Skin of body (tissue), 3 donors: ENCODE measurements at places on chromosomes 5 and 9. TPM values are rescaled to one million over a fixed set of nuclear protein-coding genes. Genes with fewer than 3 reads are reported as not detected.

SOHLH1 gene
- not detected for total RNA-seq

GFI1B gene
- total RNA-seq, result 0.59 TPM

C5 gene
- total RNA-seq, result 10.3 TPM

ELOVL7 gene
- total RNA-seq, result 12.9 TPM

CNTFR gene
- 7.5 TPM for total RNA-seq

TRPM3 gene
- total RNA-seq, result 2.3 TPM

PTPRD gene
- 29.9 TPM for total RNA-seq

STPG3 gene
- total RNA-seq, result not detected

BARHL1 gene
- total RNA-seq, result not detected

PCDHAC1 gene
- total RNA-seq, result 0.69 TPM

COMMD10 gene
- 49.5 TPM for total RNA-seq

DNA sequence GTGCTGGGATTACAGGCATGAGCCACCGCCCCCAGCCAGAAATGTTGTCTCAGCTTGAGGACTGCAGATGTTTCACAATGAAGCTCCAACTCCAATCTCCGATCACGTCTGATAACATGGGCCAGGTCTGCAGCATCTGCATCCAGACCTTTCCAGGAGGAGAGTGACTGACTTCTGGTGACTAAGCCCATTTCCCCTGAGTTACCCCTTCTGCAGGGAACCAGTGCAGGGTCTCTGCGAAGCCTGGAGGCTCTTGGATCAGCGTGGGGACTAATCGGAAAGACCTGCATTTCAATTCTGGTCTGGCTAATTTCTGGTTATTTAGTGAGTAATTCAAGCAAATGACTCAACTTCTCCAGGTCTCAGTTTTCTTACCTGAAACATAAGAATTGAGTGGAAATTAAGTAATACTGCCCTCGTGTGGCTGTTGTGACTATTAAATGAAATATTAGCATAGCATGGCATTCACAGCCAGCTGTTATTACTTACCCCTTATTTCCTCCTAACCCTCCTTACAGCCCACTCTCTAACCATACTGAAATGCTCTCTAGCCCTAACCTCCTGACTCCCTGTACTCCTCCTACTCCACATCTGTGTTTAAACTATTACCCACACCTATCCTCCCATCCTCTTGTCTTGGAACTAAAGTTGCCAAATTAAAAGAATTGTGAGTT, 2.2 kb upstream of the GNPDA1 start:
- DNase-seq, result peak; percentile 33

GRCh38 chr9:135937521-135938489, 23.4 kb downstream of the UBAC1 start:
- DNase-seq, result no peak

GRCh38 chr9:116539549-116539948, 147.6 kb upstream of the TRIM32 start:
- DNase-seq, result no peak

- no peak for DNase-seq
Observed at GRCh38 chr5:119341452-119342349, 14.1 kb upstream of the TNFAIP8 start.

GRCh38 chr9:32881948-32882347, 98.6 kb downstream of the TMEM215 start:
- no peak for DNase-seq

DNA sequence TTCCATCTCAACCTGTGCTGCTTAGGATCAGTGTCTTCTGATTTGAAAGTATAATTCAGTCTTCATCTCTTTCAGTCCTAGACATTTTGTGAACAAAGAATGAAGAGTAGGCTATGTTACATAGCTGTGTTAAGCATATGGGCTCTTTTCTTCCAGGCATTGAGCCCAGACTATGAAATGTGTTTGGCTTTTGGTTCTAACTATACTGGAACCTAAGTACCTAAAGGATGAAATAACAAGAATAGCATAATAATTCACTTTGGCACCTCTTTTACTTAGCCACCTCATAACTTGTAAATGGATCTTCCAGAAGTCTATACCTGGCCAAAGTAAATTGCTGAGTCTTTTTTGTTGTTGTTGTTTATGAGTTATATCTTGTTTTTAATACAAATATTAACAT, 71.4 kb downstream of the SLF1 start:
- no peak for DNase-seq

DNA sequence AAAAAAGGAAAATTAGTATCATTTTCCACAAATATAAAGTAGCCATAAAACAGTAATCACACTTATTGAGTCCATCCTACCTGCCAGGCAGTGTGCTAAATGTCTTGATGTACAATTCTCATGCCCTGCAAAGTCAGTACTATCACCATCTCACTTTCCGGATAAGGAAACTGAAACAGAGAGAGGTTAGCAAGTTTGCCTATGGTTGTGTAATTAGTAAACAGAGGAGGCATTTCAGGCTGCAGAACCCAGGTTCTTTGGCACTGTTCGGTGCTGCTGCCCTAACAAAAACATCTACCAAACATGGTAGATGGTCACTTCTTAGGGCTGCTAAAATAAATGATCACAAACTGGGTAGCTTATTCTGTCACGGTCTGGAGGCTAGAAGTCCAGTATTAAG, 22.6 kb downstream of the PLAC8L1 start:
- no peak for DNase-seq

- DNase-seq, result no peak
Observed at GRCh38 chr5:65854925-65855324, 71.5 kb upstream of the ERBIN start.

DNA sequence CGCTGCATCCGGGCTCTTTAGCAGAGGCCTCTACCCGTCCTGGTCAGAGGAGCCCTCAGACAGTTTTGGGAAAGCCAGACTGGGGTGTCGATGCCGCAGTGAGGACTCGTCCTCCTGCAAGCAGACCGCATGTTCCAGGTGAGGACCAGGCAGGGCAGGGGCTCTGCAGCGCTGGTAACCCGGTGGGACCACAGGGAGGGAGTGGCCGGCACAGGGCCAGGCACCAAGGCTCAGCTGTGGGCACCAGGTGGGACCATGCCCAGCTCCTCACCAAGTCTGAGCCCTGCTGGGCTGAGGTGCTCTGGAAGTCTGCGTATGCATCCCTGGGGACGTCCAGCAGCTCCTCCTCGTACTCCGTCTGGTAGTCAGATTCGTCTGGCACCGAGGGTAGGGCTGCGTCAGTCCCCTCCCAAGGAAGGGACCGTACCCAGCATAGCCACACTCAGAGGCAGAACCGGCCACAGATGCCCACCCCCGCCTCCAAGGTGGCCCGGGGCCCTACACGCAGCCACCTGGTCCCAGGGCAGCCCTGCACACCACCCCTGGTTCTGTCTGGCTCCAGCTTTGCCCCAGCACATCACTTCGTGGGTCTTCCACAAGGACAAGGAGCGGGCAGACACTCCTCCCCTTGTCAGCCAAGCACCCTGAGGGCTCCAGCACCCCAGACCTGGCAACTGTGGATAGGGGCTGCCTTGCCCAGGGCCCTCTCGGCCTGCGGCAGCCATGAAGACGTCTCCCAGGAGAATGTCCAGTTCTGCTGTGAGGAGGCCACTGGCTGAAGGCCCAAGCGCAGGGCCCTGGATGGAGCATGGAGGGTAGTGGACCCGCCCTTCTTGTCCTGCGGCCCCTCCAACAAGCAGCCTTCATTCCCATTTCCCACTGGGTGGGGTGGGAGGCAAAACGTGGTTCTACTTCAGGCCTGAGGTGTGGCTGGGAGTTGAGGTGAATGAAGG, 1.5 kb upstream of the NSMF start:
- no peak for DNase-seq

GRCh38 chr5:53820802-53821171, 260.3 kb downstream of the NDUFS4 start:
- DNase-seq, result no peak

- no peak for DNase-seq
Observed at GRCh38 chr9:18596920-18597319, 123.0 kb downstream of the ADAMTSL1 start.

GRCh38 chr9:37668116-37668601, 17.4 kb downstream of the FRMPD1 start:
- no peak for DNase-seq

DNA sequence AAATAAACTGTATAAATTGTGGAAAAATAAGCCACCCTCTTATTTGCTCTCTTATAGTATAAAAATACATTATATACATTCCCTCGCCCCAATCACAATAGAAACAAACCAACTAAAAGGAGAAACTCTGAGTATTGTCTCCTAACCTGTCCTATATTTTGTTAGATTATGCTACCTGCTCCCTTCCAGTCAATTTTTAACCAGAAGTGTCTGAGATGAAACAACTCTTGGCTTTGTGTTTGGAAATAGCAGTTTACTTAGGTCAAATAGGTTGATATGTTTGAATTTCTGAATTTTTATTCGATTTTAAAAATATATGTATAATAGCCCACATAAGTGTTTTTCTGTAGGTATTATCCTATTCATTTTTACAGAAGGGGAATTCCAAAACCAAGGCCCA, 475.0 kb upstream of the ZNF462 start:
- DNase-seq, result no peak

DNA sequence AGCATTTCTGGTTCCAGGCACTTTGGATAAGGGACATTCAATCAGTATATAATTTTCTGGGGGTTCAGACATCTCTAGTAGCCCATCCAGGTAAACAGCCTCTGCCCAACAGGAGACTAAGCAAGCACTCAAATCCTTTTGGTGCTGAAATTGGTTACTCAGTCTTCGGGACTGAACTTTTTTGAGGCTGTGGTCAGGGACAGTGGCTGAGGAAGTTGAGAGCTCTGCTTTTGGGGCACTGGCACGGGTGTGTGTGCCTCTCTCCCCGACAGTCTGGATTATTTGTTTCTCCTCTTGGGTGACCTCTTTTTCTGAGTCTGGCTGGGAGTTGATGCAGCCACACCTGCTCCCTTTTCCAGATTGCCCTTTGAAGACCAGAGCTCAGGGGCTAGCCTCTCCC, 47.6 kb downstream of the ACER2 start:
- no peak for DNase-seq

GRCh38 chr5:52685971-52686370, 101.7 kb upstream of the ITGA1 start:
- DNase-seq, result no peak

- DNase-seq, result no peak
Observed at GRCh38 chr9:107249131-107249533, 33.9 kb upstream of the RAD23B start.

GRCh38 chr5:109905906-109906305, 216.2 kb downstream of the MAN2A1 start:
- no peak for DNase-seq

DNA sequence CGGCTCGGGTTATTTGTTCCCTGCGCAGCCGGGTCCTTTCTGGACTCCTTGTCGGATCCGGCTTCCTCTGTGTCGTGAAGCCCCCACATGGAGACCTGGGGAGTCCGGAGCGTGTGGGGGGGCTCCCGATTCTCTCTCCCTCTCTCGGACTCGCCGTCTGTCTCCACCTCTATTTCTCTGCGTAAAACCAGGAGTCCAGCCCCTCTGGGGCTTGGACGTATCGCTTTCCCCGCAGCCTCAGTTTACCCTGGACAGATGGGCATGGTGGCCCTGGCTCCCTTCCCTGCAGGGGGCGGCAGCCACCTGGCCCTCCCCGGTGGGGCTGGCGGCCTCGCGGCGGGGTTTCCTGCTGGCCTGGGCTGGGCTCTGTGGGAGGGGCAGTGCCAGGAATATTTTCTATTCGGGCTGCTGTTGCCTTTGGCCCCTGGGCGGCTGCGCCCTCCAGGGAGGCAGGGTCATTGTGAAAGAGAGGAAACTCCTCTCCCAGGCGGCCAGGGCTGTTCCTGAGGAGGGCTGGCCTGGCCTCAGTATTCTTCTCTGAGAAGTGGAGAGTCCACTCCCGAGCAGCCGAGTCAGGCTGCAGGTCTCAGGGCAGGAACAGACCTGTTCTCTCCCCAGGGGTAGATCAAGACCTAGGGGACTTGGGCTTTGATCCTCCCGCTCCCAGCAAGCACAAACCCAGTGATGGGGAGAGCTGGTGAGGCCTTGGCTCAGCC, 665 bp downstream of the ASS1 start:
- no peak for DNase-seq

DNA sequence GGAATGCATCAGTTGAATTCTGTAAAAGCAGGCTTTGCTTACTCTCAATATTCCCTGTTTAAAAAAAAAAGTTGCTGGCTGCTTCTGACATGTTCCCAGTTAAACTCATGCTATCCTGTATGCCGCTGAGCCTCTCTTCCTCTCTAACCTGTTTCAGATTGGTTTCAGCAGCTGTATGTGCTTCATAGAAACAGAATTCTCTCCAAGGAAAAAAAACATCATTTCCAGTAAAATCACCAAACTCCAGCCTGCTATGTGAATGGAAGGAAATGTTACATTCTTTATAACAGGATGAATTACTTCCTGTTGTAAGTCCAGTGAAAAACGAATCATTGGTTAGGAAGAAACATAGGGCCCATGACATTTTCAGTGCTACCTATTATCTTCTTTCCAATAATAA, 25.7 kb upstream of the KCNV2 start:
- no peak for DNase-seq

- DNase-seq, result peak; percentile 71
Observed at GRCh38 chr5:148733601-148734438, 79.5 kb upstream of the HTR4 start.

DNA sequence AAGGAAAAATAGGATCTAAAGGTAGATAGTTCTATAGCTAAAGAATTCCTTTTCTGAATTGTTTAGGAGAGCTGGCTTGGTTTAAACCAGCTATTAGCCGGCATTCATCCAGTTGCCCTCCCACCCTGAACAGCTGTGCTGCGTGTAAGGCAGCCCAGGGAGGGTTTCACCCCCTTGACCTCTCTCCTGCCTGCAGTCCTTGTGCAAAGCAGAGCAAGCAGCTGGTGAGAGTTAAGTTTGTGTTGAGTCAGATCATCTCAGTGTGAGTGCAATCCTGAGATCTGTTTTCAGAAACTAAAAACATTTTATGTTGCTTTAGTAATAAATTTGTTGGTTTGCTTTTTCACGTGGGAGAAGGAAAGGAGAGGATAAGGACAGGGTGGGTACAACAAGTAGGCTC, 13.0 kb downstream of the SLC25A25 start:
- peak; percentile 71 for DNase-seq

DNA sequence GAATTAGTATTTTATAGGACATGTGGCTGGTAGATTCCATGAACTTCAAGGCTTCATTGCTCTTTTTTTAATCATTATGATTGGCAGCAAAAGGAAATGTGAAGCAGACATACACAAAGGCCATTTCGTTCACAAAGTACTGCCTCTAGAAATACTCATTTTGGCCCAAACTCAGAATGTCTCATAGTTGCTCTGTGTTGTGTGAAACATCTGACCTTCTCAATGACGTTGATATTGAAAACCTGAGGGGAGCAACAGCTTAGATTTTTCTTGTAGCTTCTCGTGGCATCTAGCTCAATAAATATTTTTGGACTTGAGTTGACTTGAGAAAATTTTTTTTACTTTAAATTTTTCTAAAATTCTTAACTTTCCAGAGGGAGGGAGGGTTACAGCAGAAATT, 12.4 kb downstream of the KCNV2 start:
- DNase-seq, result no peak

- DNase-seq, result no peak
Observed at GRCh38 chr9:3028535-3028934, 184.6 kb upstream of the PUM3 start.

- DNase-seq, result no peak
Observed at GRCh38 chr9:135478829-135479468, 633 bp upstream of the PPP1R26 start.
